ENCODE measurements at places on chromosomes 11 and 22. TPM values are rescaled to one million over a fixed set of nuclear protein-coding genes. Genes with fewer than 3 reads are reported as not detected.

Gene FADS2
- 19.2 TPM for total RNA-seq

Gene DRG1
- total RNA-seq, result 68.8 TPM

Gene MRPL23
- total RNA-seq, result 109 TPM

Gene C11orf86
- total RNA-seq, result not detected

Gene ALDH3B1
- 41.6 TPM for total RNA-seq

- DNase-seq, result no peak
- no peaks in the 10 kb centered on the region for H3K4me1 ChIP-seq
- H3K27me3 ChIP-seq, result no peaks in the 10 kb centered on the region
- no peak overlapping the region for H3K27ac ChIP-seq
Observed at GRCh38 chr11:118227865-118228785, 3.3 kb upstream of the JAML start.

DNA sequence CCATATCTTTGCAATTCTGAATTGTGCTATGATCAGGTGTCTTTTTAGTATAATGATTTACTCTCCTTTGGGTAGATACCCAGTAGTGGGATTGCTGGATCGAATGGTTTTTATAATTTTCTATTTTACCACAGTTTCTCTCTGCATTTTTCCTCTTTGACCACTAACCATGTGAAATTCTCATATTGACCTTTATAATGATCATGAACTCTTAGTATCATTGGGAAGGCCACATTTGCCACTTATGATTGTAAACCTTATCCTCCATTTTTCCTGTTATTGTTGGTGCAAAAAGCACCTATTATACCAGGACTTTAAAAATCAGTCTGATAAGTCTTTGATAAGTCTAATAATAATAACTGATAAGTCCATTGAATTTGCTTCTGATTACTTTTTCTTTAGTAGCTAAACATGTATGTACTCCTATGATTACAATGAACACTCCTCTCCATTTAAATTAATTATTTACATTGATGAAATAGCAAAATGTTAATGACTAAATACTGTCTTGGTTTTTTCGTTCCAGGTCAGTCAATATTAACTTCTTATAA lies 9.6 kb downstream of the NEAT1 start:
- H3K4me3 ChIP-seq, result peak overlapping the region; percentile 90
- H3K27ac ChIP-seq, result peak overlapping the region; percentile 99
- H3K36me3 ChIP-seq, result peaks cover 97% of the 10 kb centered on the region
- peaks cover 82% of the 10 kb centered on the region for H3K4me1 ChIP-seq
- H3K27me3 ChIP-seq, result no peaks in the 10 kb centered on the region

DNA sequence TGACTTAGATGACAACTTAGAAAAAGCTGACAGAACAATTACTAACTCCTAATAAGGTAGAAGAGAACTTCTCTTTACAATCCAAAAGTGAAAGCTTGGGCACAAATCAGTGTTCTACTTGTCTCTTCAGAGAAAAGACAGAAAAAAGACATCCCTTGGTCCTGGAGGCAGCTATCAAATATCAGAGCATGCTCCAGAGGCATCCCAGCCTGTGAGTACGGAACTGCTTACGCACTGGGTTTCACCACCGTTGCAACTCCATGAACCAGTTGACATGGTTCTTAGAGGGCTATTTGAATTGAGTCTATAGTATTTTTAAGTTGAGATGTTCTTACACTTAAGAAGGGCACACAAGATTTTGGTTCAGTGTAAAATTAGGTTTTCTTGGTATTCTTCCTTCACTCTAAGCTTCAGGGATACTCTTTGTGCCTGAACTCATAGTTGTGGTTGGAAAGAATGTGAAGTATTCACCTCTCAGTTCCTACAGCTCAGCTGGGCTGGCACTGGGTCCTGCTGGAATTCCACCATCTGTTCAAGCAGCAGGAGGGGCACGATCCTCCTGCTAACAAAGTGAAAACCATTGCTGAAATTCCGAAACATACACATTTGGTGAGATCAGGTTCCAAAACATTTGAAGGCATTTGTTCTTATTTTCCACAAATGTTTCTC lies 6.3 kb downstream of the AKIP1 start:
- no peak for DNase-seq
- H3K4me1 ChIP-seq, result no peaks in the 10 kb centered on the region
- no peaks in the 10 kb centered on the region for H3K27me3 ChIP-seq

DNA sequence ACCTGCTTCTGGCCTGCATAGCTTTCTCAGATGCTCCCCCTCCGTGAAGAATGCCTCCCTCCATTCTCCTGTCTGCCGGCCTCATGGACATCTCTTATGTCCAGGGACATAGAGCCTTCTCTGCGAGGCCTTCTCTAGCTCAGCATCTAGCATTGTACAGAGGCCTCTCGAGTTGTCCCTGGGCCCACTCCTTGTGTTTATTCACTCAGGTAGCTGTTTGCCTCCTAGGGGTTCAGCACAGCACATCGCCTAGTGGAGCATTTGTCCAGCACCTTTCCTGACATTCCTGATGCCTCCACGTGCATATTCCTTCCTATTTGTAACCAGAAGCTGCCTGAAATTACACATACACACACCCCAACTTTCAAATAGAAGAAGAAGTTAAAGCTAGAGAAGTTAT lies 101.3 kb downstream of the TBC1D22A start:
- no peaks in the 10 kb centered on the region for H3K27me3 ChIP-seq
- DNase-seq, result no peak
- H3K27ac ChIP-seq, result no peak overlapping the region
- peaks cover 21% of the 10 kb centered on the region for H3K4me1 ChIP-seq
- H3K36me3 ChIP-seq, result no peaks in the 10 kb centered on the region

Data from Calu3 (cell line).